ENCODE measurements at places on chromosomes 3 and 15.

- DNase-seq, result peak; percentile 54
Observed at GRCh38 chr15:67550522-67550921, 8.0 kb downstream of the MAP2K5 start.

DNA sequence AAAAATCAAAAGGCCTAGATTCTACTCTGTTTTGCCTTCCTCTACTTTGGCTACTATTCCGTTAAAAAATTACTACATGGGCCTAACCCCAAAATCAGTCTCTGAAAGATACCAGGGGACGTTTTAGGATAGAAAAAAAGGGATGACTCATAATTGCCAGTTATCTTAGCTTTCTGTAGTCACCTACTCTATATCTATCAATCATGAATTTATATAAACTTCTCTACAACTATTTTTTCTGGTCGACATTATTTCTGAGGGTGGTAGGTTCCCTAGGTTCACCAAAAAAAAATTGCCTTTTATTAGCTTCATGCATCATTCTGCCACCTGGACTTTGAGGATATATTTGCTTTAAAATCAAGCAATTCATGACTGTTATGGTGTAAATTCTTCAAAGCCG is 36.5 kb downstream of the RAF1 start:
- DNase-seq, result no peak

DNA sequence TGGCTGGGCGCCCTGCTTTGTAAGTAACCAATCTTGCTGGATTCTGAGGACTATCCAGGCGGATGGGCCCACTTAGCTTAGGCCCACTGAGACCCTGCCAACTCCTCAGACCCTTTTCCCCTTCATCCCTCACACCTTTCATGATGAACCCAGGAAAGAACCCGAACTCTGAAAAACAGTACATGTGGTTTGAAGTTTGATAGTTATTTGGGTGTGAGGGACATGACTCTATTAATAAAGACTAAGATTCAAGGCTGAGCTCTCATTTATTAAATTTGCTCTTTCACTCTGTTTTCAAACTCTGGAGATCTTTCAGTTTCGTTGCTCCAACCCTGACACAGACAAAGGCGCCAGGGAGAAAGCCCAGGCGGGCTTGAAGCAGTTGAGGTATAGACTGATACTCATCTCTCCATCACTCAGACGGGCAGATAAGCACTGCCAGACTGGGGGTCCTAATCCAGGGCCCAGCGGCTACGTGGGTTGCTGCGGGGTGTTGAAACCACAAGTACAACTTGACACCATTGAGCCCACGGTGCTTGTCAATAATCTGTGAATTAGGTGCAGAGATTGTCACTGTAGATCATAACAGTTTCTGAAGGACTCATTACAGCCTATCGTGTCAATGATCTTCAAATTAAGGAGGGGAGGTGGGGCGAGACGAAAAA is 7.2 kb upstream of the SOX2 start:
- no peak for DNase-seq

- no peak for DNase-seq
Observed at GRCh38 chr3:18890449-18890848, 257.9 kb upstream of the KCNH8 start.

DNA sequence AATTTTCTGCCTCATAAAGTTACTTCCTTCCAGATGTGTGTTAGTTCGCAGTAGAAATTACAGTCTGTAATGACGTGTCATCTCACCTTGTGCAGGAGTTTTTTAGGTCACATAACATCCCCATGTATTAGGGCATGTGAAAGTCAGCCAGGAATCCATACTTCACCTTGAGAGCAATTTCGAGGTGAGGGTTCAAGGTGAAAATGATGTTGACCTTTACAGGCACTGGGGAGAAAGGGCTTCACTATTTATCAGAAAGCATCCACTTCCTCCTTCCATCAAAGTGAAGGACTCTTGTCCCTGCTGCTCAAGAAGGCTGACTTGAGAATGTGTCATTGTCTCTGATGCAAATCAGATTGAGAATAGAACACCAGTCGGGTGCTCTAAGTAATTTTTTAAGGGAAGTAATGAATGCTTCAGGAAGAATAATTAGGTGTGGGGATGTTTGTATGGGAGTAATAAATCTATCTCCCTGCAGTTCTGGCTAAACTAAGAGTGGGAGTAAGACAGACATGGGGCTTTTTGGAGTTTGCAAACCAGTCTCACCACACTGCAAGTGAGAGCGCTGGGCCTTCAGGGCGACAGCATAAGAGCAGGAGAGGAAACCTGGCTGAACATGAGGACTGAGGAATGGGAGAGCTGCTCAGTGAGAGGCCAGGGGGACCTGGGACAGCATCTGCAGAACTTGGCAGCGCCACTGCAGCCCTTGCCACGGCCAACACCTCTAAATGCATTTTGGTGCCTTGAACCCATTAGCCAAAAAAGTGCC is 85.9 kb upstream of the IL12A start:
- DNase-seq, result no peak

- DNase-seq, result no peak
Observed at GRCh38 chr15:68816158-68816557, 4.5 kb downstream of the ANP32A start.

- no peak for DNase-seq
Observed at GRCh38 chr3:52783211-52783555, 5.8 kb downstream of the ITIH1 start.

DNA sequence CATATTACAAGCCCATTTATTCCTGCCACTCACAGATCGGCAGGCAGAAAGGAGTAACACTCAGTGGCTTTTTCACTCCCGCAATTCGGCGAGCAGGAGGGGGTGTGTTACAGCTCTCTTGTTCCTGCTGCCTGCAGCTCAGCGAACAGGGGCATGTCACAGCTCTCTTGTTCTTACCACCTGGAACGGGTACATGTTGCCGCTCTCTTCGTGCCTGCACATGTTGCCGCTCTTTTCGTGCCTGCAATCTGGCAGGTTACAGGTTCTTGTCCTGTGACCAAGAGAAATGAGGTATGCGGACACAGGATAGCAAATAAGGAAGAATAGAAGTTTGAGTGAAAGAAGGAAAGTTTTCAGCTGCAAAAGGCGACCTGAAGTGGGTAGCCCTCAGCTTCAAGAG is 761.4 kb downstream of the NAALADL2 start:
- DNase-seq, result no peak

GRCh38 chr3:9553948-9554513 is 409 bp upstream of the LHFPL4 start:
- DNase-seq, result no peak

DNA sequence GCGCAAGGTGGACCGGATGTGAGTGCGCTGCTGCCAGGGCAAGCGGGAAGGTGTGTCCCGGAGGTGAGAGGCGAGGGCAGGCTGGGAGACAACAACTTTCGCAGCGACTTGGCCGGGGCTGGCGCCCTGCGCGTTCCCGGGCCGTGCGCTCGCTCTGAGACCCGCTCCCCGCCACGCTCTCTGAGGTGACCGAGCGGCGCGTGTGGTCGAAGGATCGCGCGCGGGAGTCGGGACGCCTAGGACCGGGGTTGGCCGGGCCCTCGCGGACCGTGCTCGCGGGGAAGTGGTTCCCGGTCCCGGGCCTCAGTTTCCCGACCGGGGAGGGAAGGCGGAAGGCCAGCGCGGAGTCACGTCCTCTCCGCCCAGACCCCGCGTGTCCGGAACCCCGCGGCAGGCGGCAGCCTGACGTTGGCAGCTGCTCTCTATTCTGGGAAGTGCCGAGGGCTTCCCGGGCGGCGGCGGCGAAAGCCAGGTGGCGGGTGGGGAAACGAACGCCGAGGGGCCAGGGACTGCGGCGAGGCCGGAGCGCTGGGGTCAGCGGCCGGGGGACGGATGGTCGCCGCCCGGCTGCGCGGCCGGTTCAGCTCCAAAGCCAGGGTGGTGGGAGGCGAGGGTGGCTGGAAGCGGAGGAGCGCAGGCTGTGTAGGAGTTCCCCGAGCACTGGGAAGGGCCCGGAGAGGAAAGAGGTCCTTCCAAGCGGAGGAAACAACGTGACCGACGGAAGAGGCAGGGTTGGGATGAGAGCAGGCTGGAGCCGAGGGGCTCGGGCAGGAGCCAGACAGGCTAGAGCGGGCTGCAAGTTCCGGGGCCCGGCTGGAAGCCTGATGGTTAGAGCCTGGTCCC is 1.0 kb upstream of the IGF2BP2 start:
- DNase-seq, result peak; percentile 50

DNA sequence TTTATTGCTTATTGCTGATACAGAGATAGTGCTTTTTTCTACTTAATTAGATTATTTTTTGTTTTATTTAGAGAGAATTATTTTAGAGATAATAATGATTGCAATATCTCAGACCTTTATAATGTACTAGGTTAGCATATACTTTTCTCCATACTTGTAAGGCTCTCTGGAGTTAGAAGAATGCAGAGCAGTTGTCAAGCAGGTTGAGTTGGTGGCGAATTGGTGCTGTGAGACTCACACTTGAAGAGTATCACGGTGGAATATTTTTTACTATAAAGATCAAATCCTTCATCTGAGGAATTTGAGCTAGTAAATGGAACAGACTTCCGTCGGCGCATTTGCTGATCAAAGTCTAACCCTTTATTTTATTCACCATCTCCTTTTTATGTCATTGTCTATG is 47.3 kb upstream of the MDFIC2 start:
- no peak for DNase-seq

DNA sequence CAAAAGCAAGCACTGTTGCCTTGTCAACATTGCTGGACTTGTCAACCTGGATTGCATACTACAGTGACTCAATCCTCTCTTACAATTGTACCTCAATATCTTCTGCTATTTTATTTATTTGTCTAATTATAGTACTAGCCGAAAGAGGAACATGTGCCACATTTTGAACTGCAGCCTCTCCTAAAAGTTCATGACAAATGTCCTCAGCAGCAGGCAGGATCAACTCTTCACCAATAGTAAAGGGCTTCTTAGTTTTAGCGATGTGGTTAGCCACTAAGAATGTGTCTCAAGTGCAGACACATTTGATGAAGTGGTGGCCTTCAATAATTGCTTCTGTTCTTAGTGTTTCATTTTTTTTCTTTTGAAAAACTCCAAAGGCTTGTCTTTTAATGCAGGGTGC is 13.2 kb downstream of the DOCK3 start:
- DNase-seq, result no peak

GRCh38 chr3:71562938-71563337 is 20.6 kb downstream of the FOXP1 start:
- no peak for DNase-seq

GRCh38 chr15:73983211-73983727 is 8.8 kb downstream of the STOML1 start:
- DNase-seq, result peak; percentile 79

- no peak for DNase-seq
Observed at GRCh38 chr3:15978801-15979200, 181.0 kb upstream of the ANKRD28 start.

GRCh38 chr15:27064080-27064479 is 93.1 kb downstream of the GABRG3 start:
- DNase-seq, result no peak

GRCh38 chr3:56173601-56174000 is 294.7 kb downstream of the ERC2 start:
- no peak for DNase-seq

DNA sequence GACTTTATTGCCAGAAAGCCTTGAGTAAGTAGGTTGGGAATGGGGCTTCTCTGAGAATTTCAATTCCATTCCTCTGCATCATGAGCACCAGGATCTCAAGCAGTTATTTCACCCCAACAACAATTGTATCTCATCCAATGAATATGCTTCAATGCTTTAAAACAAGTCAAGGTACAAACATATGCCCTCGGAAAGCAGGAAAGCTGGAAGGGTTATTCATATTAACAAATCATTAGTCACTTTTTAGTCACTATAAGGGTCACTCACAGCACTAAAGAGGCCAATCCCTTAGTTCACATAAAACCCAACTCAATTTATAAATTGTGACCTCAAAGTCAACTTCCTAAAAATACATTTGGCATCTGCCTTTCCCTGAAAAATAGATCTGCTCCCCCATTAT is 16.2 kb downstream of the MB21D2 start:
- DNase-seq, result peak; percentile 94

DNA sequence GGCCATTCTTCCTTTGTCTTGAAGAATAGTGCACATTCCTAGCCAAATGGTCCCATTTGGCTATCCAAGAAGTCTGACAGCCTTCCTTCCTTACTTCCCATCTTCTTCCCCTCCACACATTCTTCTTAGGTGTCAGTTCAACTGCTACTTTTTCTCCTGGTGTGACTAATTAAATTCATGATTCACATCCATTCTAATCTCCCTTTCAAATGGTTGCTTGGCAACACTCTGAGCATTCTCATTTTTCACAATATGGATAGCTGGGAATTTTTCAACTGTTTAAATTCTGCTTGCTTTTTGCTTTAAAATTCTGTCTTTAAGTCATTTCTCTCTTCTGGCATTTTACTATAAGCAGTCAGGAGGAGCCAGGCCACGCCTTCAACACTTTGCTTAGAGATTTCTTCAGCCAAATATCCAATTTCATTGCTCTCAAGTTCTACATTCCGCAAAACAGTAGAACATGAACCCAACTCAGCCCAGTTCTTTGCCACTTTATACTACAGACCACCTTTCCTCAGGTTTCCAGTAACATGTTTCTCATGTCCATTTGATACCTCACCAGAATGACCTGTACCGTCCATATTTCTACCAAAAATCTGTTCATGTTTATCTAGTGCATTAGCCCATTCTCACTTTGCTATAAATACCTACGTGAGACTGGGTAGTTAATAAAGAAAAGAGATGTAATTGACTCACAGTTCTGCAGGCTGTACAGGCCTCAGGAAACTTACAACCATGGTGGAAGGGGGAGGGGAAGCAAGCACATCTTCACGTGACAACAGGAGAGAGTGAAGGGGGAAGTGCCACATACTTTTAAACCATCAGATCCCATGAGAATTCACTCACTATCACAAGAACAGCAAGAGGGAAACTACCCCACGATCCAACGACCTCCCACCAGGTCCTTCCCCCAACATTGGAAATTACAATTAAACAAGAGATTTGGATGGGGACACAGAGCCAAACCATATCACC is 31.9 kb upstream of the MCF2L2 start:
- DNase-seq, result no peak

- no peak for DNase-seq
Observed at GRCh38 chr3:105790534-105790933, 78.3 kb downstream of the CBLB start.

GRCh38 chr3:20140881-20141280 is 45.1 kb downstream of the SGO1 start:
- DNase-seq, result no peak

GRCh38 chr3:37131860-37132144 is 42.6 kb downstream of the LRRFIP2 start:
- no peak for DNase-seq

- DNase-seq, result no peak
Observed at GRCh38 chr15:98923171-98923570, 84.4 kb downstream of the PGPEP1L start.

- no peak for DNase-seq
Observed at GRCh38 chr15:81049835-81050234, 49.1 kb downstream of the TLNRD1 start.

DNA sequence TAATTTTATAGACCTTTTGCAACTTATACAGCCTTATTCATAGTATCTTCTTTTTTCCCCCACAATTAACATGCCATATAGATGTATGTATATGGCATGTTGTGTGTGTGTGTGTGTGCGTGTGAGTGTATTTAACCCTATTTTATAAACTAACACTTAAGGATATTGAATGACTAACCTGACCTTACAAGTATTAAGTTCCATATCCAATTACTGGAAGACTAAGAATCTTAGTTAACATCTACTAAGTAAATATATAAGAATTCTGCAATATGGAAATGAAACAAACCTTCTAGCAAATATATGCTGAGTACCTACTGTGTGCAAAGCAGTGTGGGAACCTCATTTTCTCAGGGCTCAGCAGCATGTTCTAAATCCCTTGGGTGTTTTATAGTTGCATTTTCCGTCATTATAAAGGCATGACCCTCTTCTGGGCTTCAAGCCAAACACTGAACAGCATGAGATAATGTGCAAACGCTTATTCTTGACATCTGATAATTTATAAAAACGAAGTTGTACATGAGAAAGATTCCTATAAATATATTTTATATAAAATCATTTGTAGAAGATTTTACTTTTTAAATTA is 105.5 kb downstream of the NLGN1 start:
- peak; percentile 36 for DNase-seq

Measured in iris pigment epithelial cell (primary cell).